Activated T-helper 17 cell treated with anti-CD3 and anti-CD28 coated beads, Interleukin-2, amount 50 U/mL, for 72 hours (primary cell): ENCODE measurements at places on chromosomes 1 and 21.

DNA sequence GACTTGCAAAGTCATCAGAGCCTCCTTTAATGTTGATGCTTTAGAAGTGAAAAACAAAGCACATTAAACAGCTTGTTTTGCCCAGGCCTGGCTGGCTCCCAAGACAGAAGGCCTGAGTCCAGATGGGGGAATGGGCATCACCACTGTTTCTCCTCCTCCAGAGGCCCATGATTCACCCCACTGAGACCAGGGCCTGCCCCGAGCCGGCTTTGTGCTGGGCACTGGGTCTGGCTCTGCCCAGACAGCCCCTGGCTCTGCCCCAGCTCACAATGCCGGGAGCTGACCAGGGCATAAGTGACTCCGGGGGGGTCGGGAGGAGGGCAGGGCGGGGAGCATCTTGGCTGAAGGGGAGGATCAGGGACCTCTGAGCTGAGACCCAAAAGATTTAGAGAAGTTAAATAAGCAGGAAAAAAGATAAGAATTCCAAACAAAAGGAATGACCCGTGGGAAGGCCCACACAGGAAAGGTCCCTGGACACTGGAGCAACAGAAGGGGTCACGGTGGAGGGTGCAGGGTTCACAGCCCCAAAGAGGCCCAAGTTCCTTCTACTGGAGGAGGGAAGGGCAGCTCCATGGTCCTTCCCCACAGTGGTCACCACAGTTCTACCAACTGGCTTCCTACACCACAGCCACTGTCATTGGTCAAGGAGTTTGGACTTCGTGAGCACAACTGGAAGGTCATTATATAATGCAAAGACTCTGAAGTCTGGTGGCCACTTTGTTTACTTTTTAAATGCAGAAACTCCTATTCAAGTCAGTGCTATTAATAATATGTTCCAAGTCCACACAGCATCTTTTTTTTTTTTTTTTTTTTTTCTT is 5.5 kb downstream of the C2CD2 start:
- ATAC-seq: no peak

DNA sequence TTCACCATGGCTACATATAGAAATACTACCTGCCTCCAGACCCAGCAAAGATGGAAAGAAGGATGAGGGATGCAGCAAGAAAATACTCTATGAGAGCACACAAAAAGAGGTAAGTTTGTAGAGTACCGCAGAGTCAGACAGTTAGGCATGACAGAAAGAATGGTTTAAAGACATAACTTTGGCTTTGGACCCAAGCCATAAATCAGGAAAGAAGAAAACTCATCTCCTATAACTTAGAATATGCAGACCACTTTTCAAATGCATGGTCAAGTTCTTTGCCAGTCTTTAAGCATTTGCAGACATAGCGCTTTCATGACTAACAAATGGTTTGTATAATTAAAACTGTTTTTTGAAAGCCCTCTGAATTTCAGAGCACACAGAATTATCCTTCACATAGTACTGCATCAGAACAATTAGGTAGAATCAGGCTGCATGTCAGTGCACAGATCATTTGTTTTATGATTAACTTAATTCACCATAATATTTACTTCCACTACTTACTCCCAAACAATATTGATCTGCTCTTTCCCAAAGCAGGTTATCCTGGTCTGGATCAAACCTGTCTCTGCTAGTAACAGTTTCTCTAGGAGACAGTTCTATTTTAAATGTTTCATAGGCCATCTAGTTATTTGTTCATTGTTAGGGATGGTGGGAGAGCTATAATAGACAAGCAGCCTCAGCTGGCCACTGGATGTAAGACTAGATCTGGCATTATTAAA is 280.7 kb upstream of the NR5A2 start:
- ATAC-seq: no peak

DNA sequence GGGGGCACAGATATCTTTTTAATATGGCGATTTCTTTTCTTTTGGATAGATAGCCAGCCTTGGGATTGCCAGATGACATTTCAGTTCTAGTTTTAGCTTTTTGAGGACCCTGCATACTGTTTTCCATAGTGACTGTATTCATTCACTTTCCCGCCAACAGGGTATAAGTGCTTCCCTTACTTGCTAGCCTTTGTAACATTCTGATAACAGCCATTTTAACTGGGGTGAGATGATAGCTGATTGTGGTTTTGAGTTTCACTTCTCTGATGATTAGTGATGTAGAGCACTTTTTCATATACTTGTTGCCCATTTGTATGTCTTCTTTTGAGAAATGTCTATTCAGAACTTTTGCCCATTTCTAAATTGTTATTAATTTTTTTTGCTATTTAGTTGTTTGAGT is 151.9 kb downstream of the NTPCR start:
- no peak for ATAC-seq

DNA sequence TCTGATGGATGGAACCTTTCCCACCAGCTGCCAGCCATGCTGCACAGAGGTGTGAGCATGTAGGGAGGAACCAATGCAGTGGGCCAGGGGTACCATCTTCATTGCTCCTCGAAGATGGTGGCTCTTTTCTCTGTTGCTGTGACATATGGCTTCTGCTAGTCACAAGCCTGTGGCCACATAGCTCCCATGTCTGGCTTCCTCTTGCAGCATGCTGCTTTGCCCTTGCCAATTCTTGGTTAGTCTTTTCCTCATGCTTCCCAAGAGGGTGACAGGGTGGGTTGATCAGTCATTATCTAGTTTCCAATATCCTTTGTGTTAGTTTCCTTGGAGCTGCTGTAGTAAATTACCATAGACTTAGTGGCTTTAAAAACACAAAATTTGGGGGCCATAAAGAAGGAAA is 123.4 kb downstream of the ETS2 start:
- no peak for ATAC-seq

DNA sequence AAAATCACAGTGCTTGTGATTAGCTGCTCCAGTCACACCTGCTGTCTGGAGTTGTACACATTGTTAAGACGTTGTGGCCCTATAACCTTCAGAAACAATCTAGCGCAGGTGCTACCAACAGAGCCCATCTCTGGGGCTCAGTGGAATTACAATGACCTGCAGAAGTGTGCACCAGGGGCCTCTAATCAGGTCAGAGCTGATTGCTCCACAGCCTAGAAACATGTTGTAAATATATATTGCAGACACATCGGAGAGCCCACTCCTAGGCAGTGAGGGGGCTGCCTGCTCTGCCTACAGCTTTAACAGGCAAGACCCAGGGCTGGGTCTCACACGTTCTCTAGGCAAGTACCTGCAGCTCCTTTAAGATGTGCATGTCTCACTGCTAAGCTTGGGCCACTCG is 302.0 kb downstream of the SIPA1L2 start:
- ATAC-seq: no peak

GRCh38 chr1:68919075-68919474 is 422.2 kb upstream of the DEPDC1 start:
- no peak for ATAC-seq

- no peak for ATAC-seq
These were observed 341.1 kb downstream of the TGFB2 start for GRCh38 chr1:218686258-218686657.

GRCh38 chr1:51902456-51902855 is 23.9 kb upstream of the NRDC start:
- ATAC-seq: no peak

DNA sequence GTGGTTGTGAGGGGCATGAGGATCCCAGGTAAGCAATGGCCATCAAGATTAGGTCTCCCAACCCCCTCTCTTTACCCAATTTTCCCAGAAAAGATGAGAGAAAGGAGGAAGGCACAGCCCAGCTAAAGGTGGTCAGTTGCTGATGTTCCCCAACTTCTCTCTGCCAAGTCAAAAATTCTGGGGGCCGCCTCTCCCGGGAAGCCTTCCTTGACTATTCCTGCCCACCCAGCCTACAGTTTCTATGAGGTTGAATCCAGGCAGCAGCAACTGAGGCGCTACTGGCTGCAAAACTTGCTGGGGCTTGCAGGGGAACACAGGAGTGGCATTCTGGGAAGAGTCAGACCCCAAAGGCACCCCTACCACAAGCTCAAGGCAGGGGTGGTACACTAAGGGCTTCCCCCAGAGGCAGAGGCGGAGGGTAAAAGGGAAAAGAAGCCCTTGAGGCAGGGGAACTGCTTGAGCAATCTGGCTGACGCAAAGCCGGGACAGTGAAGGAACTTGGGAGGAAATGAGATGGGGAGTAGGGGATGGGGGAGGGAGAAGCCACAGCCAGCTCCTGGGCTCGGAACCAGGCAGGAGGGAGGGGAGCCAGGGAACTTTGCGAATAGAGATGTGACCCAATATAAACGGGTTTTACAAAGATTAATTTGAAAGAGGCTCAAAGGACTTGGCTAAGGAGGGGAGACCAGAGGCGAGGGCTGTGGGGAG is 31.2 kb downstream of the SDC3 start:
- ATAC-seq: no peak

DNA sequence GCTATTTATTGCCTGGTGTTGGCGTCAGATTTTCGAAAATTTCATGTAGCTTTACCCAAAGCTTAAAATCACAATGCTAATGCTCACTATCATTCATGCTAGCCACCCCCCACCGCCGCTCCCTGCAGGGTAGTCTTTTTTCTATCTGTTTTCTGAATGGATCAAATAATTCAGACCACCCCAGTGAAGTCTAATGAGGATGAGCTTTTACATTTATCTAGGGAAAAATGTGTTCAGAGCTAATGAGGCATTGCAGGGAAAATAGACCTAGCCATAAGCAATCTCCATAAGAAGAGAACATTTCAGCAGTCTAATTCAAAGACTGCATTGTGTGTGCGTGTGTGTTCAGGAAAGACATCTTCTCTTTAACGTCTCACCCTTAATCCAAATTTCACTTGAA is 533.0 kb upstream of the PRMT6 start:
- no peak for ATAC-seq

- no peak for ATAC-seq
These were observed 15.4 kb upstream of the MEF2D start for GRCh38 chr1:156515956-156516355.

GRCh38 chr1:3049905-3050304 is 19.1 kb upstream of the PRDM16 start:
- no peak for ATAC-seq
